Activated CD4-positive, alpha-beta T cell treated with anti-CD3 and anti-CD28 coated beads, Interleukin-2, amount 50 U/mL, for 1 hour (primary cell): ENCODE measurements at places on chromosomes 1 and 21.

DNA sequence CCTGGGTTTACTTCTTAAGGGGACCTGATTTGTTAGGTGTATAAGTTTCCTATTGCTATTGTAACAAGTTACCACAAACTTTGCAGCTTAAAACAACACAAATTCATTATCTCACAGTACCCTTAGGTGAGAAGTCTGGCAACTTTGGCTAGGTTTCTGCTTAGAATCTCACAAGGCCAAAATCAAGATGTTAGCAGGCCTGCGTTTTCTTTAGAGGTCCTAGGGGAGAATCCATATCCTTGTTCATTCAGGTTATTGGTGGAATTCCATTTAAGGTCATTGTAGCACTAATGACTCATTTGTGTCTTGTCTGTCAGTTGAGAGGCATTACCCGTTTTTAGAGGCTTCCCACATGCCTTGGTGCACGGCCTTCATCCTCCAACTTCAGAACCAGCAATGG lies 8.2 kb upstream of the SH2D1B start:
- DNase-seq, result no peak

- no peak for DNase-seq
Observed at GRCh38 chr1:82485591-82486369, 685.0 kb downstream of the ADGRL2 start.

DNA sequence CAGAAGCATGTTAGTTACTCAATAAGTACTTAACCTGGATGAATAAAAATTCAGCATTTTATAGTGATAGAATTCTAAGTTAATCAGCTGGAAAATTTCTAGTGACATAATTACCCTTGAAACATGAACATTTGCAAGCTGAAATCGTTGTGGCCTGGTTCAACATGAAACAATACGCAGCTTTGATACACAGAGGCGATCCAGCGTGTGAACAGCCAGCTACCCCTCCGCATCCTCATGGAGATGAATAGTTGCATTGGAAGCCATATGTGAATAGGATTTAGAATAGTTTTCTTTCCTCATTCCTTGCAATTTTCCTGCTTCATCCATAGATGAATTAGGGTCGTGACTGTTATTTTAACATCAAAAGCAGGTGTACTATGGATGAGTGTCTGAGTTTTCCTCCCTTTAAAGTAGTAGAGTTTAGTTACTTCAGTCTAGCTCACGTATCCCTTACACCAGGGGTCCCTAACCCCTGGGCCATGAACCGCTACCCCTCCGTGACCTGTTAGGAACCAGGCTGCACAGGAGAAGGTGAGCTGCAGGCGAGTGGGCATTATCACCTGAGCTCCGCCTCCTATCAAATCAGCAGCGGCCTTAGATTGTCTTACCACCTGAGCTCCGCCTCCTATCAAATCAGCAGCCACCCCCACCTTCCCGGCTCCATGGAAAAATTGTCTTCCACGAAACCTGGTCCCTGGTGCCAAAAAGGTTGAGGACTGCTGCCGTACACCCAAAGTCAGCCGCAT lies 6.2 kb upstream of the TARBP1 start:
- no peak for DNase-seq

GRCh38 chr1:235315173-235315572 lies 12.8 kb downstream of the ARID4B start:
- no peak for DNase-seq

- no peak for DNase-seq
Observed at GRCh38 chr1:172601046-172601630, 57.8 kb upstream of the FASLG start.

- DNase-seq, result no peak
Observed at GRCh38 chr1:70891051-70891843, 156.4 kb downstream of the PTGER3 start.

GRCh38 chr1:242206994-242207393 lies 208.1 kb upstream of the MAP1LC3C start:
- DNase-seq, result no peak
